ENCODE measurements at places on chromosomes 1 and 21. TPM values are rescaled to one million over a fixed set of nuclear protein-coding genes. Genes with fewer than 3 reads are reported as not detected.

The PTGFR gene
- total RNA-seq, result not detected

The KCNE1 gene
- not detected for total RNA-seq

The PEAR1 gene
- total RNA-seq, result 5.0 TPM

The CFAP74 gene
- total RNA-seq, result 0.08 TPM

The ZC3H11A gene
- total RNA-seq, result 48.0 TPM

The FCRLB gene
- 1.6 TPM for total RNA-seq

The FCRL1 gene
- not detected for total RNA-seq

The IPO9 gene
- 48.4 TPM for total RNA-seq

The FMN2 gene
- 3.2 TPM for total RNA-seq

The IGSF9 gene
- total RNA-seq, result 0.14 TPM

The FAM163A gene
- not detected for total RNA-seq

The MTARC2 gene
- total RNA-seq, result 9.7 TPM

The EPHA10 gene
- total RNA-seq, result 1.4 TPM

The OR2L13 gene
- not detected for total RNA-seq

The SIPA1L2 gene
- total RNA-seq, result 7.4 TPM

The DNASE2B gene
- not detected for total RNA-seq

The DNAJC11 gene
- 33.8 TPM for total RNA-seq

The CNIH3 gene
- total RNA-seq, result 0.34 TPM

The AADACL4 gene
- total RNA-seq, result not detected

The BTG2 gene
- total RNA-seq, result 14.2 TPM

The CLCA1 gene
- not detected for total RNA-seq

The SHISAL2A gene
- total RNA-seq, result 0.38 TPM

The IQGAP3 gene
- total RNA-seq, result 17.9 TPM

The BRINP3 gene
- not detected for total RNA-seq

All from A549 treated with dexamethasone at 1 μM for 4 hours (cell line).